Vagina (tissue), 2 donors: ENCODE measurements at places on chromosomes 1 and 21.

- no peak for DNase-seq
Measured at GRCh38 chr1:158425027-158425426, 1.0 kb downstream of the OR10K2 start.

- DNase-seq: no peak
Measured at GRCh38 chr1:21188235-21188634, 11.5 kb upstream of the EIF4G3 start.

GRCh38 chr1:27517907-27518718, 28.1 kb upstream of the WASF2 start:
- DNase-seq: no peak

GRCh38 chr21:42591170-42591869, 62.1 kb upstream of the PDE9A start:
- no peak for DNase-seq

DNA sequence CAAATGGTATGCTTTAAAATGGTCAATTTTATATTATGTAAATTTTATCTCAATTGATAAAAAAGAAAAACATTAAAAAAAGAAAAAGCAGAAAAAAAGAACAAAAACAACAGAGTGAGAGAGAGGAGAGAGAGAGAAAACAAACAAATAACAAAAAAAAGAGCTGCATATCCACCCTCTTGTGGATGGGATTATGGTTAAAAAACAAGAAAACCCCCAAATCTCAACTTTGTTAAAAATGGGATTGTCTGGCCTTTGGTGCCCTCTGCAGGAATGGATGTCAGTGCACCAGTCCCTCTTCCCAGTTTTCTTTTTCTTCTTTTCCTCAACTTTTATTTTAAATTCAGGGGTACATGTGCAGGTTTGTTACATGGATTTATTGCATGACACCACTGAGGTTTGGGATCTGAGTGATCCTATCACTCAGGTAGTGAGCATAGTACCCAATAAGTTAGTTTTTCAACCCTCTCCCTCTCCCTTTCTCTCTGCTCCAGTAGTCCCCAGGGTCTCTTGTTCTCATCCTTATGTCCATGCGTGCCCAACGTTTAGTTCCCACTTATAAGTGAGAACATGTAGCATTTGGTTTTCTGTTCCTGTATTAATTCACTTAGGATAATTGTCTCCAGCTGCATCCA, 28.1 kb downstream of the RNF187 start:
- no peak for DNase-seq

DNA sequence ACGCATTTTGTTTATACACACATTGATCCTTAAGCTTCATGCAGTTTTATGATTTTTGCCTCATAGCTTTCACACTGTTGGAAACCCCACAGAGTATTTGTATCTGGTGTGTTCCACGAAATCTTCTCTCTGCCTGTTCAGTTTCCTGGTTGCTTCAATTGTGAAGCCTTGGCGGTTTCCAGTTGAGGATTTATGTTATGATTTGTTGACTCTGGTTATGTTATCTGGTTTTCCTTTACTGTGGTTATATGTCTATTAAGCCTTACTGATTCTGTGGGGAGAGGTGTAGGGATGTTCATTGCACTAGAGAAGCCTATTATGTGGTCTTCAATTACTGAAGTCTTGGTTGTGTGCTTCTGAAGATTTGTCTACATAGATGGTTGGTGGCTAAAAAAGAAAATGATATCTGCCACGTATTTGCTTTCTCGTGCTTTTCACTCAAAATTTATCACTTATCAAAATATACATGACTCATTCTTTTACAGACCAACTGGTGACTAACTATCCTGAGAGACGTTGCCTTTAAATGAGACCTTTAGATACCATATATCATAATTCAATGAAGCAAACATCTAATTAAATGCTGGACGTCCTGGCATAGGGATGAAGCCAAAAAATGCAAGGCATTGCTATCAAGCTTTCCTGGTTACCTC, 488.0 kb upstream of the B3GALT2 start:
- no peak for DNase-seq

- no peak for DNase-seq
Measured at GRCh38 chr1:107479865-107480350, 339.1 kb downstream of the NTNG1 start.

GRCh38 chr1:108200687-108201051, 526 bp upstream of the SLC25A24 start:
- DNase-seq: no peak

DNA sequence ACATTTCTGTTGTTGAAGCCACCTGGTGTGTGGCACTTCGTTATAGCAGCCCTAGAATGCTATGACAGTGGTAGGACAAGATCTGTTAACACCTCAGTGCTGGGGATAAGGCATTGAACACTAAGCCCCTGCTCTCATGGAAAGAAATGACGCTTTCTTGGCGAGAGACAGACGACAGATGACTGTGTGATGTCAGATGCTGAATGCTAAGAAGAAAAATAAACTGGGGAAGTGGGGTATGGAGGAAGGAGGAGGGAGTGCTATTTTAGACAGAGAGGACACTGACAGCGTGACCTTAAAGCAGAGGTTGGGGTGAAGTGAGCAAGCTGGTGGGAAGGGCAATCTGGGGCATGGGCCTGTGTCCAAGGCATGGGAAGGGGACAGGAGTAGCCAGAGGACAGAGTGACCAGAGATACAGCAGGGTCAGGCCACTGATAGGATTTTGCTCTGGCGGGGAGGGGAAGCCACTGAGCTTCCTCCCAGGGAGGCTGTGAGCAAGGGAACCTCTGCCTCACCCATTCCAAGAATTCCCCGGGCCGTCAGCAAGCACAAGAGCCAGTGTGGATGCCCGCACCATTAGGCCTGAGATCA, 15.2 kb downstream of the DOP1B start:
- DNase-seq: no peak

GRCh38 chr21:25682382-25682781, 43.3 kb downstream of the JAM2 start:
- DNase-seq: no peak
